ENCODE measurements at places on chromosomes 2 and 18.

DNA sequence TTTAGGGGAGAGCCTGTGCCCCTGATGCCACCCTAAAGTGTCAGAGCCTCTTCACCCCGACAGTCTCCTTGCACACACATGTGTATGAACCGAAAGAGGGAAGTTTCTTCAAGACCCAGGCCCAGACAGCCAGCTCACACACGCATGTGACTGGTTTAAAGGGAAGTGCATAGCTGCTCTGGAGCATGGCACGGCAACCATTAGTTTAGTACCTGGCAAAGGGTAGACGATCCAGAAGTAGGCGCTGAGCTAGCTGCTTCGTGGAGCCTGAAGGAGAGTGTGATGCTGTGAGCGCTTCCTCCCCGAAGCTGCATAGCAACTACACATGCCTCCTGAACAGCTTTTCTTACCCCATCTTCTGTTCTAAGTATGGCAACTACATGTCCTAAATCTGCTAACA lies 91.7 kb downstream of the ZCCHC2 start:
- DNase-seq = no peak

DNA sequence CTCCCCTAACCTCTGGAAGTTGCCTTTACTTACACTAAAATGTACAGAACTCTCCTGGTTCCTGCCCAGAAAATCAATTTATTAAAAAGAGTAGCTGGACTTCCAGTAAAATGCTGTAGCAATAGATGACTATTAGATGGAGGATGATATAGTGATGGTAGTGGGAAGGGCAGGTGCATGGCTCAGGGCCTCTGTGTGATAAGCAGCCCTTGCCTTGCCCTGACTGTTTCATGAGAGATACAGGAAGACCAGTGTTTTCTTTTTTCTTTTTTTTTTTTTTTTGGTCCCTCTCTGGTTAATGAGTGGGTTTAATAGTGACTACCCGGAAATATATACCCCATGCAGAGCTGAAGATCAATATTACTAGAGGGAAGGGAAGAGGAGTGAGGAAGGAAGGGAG lies 48.7 kb upstream of the NEDD4L start:
- DNase-seq = no peak

- no peak for DNase-seq
Observed at GRCh38 chr2:85163675-85164074, 30.5 kb downstream of the TCF7L1 start.

DNA sequence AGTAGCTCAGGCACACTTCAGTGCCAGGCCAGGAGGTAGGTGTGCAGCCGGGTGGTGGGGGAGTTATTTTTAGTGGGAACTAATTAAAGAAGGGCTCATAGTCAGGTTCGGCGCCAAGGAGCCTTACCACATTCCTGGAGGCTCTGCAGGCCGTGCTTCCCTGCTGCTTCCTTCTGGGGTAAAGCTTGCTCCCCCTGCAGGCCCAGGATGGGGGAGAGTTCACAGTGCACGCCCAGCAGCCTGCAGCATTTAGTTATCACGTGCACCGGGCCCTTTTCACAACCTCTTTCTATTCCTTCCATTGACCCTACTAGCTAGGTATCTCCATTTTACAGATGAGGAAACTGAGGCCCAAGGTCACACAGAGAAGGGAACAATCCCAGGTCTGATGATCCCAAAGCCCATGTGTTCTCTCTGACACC lies 2.5 kb downstream of the KCNF1 start:
- no peak for DNase-seq

DNA sequence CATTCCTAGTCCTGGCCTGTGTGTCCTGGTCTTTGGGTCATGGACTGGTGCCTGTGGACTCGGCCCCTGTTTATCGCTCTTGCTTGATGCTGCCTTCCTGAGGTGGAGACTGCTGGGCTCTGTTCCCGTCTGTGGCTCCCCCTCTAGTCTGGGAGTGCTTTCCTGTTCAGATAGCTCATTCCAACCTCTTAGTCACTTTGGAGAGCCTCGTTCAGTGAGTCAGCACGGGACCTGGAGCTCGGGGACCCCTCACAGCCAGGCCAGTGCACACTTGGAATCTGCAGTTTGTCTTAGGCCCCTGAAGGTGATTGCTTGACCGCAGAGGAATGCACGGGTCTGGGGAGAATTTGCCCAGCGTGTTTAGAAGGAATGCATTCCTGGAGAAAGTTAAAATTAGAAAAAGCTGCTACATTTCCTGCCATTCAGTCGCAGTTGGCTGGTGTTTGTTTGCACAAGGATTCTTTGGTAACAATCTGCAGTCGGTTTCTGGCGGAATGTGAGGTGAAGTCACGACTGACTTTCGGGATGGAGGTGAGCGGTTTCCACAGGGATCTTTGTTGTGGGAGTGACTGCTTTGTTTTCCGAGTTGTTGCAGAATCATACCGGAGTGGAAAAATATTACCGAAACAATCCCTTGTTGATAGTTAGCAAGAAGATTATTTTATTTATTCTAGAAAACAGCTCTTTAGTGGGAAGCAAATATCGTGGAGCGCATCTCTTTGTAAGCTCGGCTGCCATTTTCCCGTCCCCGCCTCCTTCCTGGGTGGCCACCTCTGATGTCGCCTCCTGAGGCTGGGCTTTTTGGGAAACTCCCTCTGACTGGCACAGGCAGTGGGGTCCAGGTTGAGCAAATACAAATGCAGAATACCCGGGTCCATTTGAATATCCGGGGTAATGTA lies 29.6 kb downstream of the SH3BP4 start:
- DNase-seq = no peak

GRCh38 chr2:40213619-40214018 lies 238.3 kb downstream of the SLC8A1 start:
- DNase-seq = no peak

- DNase-seq = no peak
Observed at GRCh38 chr18:63205791-63206252, 113.7 kb downstream of the BCL2 start.

- DNase-seq = no peak
Observed at GRCh38 chr2:121833358-121833723, 77.9 kb downstream of the TSN start.

DNA sequence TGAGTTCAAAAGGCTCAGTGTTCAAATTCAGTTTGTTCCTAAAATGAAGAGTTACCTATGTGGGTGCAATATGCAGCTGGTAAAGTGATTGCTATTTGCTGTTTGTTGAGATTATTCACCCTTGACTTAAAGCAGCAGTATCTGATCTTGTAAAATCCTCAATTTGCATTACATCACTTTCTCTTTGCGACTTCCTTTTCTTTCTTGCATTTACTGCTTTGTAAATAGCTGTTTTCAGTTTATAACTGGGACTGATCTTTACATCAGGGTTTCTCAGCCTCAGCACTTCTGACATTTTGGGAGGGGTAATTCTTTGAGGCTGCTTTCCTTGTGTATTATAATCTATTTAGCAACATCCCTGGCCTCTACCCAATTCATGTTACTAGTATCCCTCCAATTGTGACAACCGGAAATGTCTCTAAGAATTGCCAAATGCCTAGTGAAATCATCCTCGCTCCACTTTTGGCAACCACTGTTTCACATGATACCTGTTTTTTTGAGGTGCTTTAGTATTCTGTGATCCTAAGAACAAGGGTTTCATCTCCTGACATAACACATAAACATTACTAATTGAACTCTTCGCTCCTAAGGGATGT lies 12.1 kb upstream of the ERCC3 start:
- no peak for DNase-seq

GRCh38 chr2:189407281-189408209 lies 33.7 kb upstream of the WDR75 start:
- DNase-seq = no peak

DNA sequence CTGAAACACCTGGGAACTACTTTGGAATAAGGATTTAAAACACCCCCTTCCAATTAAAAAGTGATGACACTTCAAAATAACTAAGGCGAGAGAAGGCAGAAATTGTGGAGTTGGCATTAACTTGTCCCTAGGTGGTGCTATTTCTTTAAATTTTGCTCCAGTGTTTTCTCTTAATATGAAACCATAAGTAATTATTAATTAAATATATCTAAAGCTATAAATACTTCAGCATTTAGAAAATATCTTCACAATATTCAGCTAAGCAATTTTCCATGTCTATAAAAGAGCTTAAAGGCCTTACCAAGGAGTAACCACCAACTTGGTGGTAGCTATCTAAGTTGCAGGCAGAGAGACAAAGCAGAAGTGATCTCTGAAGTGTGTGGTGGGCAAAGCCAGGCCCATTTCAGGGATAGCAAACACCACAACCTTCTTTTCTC lies 186.8 kb upstream of the PGAP1 start:
- no peak for DNase-seq

DNA sequence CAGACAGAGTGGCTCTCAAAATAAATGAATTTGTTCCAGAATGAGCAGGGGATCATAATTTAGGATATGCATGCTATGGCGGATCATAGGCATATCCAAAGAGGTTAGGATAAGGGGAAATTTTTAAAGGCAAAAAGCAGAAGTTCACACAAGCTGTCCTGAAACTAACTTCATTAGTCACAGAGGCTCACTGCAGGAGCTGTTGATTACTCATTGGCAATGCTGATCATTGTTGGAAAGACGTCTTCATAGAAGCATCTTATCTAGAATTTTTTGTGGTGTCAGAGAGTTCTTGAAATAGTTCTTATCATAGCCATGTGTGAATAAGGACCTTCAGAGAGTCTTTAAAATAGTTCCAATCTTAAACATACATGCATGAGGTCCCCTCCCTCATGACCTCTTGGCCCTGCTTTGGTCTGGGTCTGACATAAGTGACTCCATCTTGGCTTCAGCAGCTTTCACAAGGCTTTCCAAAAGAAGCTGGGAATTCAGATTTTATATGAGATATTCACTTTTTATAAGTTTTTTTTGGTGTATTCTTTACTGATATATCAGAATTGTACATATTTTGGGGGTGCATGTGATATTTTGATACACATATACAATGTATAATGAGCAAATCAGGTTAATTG lies 7.5 kb upstream of the CCDC195 start:
- DNase-seq = no peak

DNA sequence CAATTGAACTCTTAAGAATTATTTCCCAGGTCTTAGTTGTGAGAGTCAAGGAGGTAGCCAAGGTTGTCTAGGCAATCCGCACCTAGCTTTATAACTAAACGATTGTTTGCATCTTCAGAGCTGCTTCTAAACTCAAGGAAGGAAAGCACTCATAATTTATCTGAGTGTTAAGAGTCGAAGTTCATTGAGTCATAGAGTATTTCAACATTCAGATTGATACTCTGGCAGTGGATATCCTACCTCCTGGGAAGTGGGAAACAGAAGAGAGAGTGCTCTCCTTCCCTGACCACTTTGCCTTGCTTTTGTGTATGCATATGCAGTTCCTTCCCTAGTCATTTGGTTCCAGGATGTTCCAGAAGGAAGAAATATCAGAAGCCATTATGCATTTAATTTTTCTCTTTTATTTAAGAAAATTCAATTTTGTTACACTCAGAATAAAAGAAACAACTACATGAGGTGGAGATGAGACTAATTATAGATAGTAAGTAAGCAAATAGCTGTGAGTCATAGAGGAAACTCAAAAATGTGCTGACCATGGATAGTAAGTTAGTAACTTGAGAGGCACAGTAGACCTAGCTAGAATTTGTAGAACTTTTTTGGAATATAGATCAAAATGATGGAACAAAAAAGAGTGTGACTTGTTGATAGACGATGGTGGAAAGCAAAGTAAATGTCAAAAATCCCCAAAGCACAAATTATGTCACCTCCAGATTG lies 35.4 kb upstream of the FSHR start:
- DNase-seq = no peak

- no peak for DNase-seq
Observed at GRCh38 chr2:207459990-207460757, 69.6 kb upstream of the CREB1 start.

GRCh38 chr18:13520306-13520705 lies 206.1 kb downstream of the FAM210A start:
- no peak for DNase-seq

- no peak for DNase-seq
Observed at GRCh38 chr2:12227941-12228608, 481.6 kb downstream of the LPIN1 start.

GRCh38 chr2:143640826-143641225 lies 511.6 kb downstream of the ARHGAP15 start:
- DNase-seq = no peak

DNA sequence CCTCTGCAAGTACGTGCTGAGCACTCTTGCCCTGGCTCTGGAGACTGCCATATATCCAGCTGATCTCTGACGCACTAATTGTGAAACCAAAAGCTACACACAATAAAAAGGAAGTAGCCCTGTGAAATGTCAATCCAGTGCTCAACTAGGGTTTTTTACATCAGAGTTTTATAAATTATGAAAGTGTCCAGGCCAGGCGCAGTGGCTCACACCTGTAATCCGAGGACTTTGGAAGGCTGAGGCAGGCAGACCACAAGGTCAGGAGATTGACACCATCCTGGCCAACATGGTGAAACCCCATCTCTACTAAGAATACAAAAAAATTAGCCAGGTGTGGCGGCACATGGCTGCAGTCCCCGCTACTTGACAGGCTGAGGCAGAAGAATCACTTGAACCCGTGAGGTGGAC lies 24.5 kb upstream of the PEX13 start:
- DNase-seq = no peak

- DNase-seq = no peak
Observed at GRCh38 chr2:20050104-20050645, 1.3 kb downstream of the LAPTM4A start.

GRCh38 chr2:240155048-240155744 lies 14.7 kb upstream of the OTOS start:
- DNase-seq = no peak

- DNase-seq = no peak
Observed at GRCh38 chr2:156196031-156196430, 136.5 kb downstream of the NR4A2 start.

- no peak for DNase-seq
Observed at GRCh38 chr2:19247186-19247585, 111.2 kb downstream of the OSR1 start.

GRCh38 chr2:237475704-237476141 lies 11.3 kb upstream of the MLPH start:
- no peak for DNase-seq

- no peak for DNase-seq
Observed at GRCh38 chr2:9756692-9757250, 86.5 kb upstream of the TAF1B start.

DNA sequence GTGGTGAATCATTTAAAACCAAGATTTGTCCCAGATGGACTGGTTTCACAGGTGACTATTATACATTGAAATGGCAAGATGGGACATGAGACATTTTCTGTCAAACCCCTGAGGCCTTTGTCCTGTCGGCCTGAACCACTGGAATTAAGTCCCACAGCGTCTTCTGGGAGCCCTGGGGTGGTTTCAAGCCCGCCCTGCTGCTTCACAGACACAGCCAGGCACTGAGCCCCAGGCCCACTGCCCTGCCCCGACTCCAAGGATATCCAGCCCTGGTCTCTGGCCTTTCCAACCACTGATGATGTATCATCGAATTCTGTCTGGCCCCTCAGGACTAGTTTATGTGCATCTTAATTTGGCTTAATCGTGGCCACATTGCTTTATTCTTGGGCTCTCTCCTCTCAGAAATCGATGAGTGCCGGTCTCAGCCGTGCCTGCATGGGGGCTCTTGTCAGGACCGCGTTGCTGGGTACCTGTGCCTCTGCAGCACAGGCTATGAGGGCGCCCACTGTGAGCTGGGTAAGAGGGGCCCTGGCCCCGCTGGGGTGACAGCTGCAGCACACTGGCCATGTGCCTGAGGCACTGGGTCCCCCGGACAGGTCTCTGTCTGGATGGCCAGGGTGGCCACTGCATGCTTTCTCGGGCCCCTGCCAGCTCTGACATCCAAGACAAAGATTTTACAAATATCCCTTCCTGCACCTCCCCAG lies 39.5 kb downstream of the MTERF4 start:
- no peak for DNase-seq

GRCh38 chr2:99488539-99489062 lies 1.2 kb downstream of the REV1 start:
- DNase-seq = no peak

- DNase-seq = no peak
Observed at GRCh38 chr2:14804902-14805301, 172.4 kb downstream of the LRATD1 start.

Measured in stimulated activated CD8-positive, alpha-beta memory T cell treated with anti-CD3 and anti-CD28 coated beads, Interleukin-4, amount 100 ng/mL, for 1 hour (primary cell).